ENCODE measurements at places on chromosomes 11 and 22.

DNA sequence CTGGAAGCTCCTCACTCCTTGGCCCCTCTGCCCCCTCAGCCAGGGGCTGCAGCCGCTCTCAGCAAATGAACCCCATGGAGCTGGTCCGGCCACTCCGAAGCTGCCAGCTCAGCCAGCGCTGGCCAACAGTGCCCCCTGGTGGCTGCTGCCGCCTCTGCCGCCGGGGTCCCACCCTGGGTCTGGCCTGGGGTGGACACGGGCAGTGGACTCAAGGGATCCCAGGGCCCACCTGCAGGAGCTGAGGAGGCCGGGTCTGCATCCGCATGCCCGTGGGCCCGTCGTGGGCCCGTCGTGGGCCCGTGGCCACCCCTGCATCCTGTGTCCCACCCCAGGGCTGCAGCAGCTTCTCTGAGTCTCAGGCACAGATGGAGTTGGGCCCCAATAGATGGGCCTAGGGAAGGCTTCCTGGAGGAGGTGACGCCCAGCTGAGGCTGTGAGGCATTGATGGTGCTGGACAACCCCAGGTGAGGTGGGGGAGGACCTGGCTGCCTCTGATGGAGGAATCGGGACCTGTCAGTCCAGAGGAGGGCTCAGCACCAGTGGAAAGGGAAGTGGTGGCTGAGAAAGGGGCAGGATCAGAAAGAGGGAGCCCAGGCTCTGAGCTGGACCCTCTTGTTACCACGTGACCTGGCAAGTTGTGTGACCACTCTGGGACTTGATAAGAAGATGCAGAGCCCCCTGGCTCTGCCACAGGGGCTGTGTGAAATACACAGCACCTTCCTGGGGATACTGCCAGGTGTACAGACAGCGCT lies 522.3 kb downstream of the BRD1 start:
- peak; percentile 5 for DNase-seq

GRCh38 chr22:33923660-33924246 lies 3.5 kb upstream of the LARGE1 start:
- peak; percentile 59 for DNase-seq

DNA sequence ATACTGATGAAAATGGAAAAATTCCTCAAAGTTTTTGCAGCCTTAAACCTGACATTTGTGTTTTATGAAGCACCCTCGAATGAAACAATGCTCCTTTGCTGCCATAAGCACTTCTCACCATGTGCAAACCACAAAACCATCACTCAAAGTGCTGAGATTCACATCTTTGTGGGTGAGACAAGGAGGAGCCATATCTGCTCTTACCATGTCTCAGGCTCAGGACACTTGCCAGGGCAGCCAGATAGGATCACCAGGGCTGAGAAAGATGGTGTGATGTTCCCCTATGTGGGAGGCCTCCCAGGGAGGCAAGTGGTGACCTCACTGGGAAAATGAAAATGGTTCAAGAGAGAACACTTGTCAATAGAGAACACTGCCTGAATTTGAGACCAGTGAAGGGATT lies 120.4 kb downstream of the CCDC34 start:
- DNase-seq, result peak; percentile 94

DNA sequence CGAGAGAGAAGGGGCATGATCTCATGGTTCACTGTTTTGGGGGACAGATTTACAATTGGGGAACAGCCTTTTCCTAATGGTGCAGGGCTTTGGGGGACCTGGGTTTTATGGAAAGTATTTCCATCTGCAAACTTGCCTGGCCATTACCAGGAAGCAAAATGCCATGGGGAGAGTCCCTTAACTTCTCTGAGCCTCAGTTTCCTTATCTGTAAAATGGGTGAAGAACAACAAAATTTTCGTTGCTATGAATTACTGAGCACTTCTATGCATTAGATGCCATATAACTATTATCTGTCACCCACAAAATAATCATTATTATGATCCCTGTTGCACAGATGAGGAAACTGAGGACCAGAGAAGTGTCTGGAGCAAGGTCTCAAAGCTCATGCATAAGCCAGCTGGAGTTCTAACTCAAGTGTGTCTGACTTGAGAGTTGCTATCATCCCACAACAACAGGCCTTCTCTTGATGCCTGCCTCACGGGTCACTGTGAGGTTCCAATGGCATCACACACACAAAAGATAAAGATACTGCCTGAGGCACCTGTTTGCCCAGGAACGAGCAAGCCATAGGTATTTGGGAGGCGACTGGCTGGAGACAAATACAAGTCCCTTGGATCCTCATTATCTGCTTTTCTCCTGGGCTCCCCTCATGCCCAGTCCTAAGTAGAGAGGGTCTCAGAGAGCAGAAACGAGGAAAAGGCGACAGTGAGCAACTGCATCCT lies 15.8 kb downstream of the TPST2 start:
- no peak for DNase-seq

- no peak for DNase-seq
Measured at GRCh38 chr22:49608660-49609059, 219.0 kb downstream of the BRD1 start.

DNA sequence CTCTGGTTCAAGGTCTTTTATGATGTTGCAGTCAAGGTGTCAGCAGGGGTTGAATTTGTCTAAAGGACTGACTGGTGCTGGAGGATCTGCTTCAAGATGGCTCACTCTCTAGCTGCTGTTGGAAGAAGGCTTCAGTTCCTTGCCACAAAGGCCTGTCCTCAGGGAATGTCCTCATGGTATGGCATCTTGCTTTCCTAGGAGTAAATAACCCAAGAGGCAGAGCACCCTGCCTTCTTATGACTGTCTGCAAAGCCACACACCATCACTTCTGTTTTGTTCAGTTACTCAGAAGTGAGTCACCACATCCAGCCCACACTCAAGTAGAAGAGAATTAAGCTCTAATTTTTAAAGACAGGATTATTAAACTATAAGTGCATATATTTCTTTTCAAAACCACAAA lies 45.2 kb downstream of the PLAAT5 start:
- peak; percentile 51 for DNase-seq

- DNase-seq, result peak; percentile 18
Measured at GRCh38 chr11:116420770-116421528, 351.8 kb downstream of the BUD13 start.

DNA sequence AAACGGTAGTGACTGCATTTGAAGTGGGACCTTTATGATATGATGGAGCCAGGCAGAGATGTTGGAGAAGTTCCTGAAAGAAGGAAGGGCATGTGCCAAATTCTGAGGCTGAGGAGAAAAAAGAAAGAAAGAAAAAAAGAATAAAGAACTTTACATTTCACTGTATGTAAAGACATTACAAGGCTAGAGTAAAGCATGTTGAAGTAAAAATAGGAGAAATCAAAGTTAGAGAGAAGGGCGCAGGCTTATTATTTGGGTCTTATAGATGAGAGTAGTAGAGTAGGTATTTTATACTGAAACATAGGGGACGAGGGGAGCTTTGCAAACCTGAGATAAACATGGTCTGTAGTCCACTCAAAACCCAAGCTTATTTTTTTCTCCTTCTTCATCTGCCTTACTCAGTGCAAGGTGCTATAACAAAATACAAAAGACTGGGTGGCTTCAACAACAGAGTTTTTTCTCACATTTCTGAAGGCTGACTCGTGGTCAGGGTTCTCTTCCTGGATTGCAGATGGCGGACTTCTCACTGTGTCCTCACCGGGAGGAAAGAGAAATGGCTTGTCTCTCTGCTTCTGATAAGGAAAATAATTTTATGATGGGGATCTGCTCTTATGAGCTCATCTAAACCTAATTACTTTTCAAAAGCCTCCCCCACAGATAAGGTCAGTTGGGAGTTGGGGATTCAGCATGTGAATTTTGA lies 2.7 kb downstream of the HBG1 start:
- no peak for DNase-seq

DNA sequence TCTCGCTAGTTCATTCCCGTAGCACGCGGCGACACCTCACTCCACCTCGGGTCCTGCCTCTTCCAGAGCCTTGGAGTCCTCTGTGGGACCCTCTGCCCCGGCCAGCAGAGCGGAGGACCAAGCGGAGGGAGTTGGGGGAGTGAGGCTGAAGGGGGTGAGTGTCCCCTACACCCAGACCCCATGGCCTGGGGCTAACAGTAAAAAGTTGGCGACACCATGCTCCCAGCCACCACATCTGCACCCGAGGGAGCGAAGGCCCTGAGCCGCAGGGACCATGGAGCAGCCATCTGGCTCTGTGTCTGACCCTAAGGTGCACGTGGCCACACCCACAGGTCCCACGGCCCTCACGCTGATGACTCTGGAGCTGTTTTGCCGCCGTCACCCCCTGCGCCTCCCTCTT lies 293.8 kb downstream of the BRD1 start:
- no peak for DNase-seq

- DNase-seq, result no peak
Measured at GRCh38 chr11:115552773-115553438, 48.7 kb upstream of the CADM1 start.

GRCh38 chr11:121248496-121248895 lies 44.1 kb upstream of the SC5D start:
- DNase-seq, result peak; percentile 68

All from M059J (cell line).